Thymus (tissue), 14 donors: ENCODE measurements at places on chromosomes 2 and 18. TPM values are rescaled to one million over a fixed set of nuclear protein-coding genes. Genes with fewer than 3 reads are reported as not detected.

- no peak for DNase-seq
These were observed 219.6 kb downstream of the ETAA1 start for GRCh38 chr2:67616749-67617148.

DNA sequence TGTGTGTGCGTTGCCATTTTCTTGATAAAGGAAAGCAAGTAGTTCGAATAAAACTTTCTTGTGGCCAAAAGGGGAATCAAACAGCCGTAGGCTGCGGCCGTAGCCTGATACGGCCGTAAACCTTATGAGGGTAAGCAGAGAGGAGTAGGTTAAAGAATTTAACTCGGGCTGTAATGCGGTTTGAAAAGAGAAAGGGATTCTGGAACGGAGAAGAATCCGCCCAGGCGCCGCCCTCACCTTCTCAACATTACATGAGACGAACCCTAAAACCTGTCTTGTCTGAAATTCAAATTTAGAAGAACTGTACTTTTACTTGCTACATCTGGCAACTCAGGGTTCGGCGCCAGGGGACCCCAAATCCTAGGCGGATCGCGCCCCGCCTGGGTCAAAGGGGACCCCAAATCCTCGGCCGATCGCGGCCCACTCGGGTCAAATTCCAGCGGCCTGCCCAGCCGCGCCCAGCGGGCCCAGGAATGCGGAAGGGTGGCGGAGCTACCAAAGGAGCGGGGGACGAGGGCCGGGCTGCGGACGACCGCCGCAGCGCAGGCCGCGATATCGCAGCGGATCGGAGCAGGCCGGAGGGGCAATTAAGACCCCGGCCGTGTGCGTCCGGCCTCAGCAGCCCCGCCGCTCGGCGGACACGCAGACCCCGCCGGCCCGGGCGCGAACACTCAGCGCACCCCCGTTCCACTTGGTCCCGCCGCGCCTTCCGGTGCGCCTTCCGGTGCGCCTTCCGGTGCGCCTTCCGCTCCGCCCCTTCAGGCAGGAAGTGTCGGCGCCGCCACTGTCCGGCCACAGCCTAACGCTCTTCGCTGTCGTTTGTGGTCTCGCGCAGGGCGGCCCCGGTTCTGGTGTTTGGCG, at the start of gene MYL12B:
MYL12B (plus strand) TSS at position 761 of the 861 bp plus-strand sequence. CDS start 10,766 bp downstream, outside the sequence.
- peak; percentile 73 for DNase-seq

- no peak for DNase-seq
These were observed 3.9 kb downstream of the KCTD1 start for GRCh38 chr18:26544451-26544850.

GRCh38 chr2:9163306-9164111, 43.1 kb upstream of the ASAP2 start:
- no peak for DNase-seq

DNA sequence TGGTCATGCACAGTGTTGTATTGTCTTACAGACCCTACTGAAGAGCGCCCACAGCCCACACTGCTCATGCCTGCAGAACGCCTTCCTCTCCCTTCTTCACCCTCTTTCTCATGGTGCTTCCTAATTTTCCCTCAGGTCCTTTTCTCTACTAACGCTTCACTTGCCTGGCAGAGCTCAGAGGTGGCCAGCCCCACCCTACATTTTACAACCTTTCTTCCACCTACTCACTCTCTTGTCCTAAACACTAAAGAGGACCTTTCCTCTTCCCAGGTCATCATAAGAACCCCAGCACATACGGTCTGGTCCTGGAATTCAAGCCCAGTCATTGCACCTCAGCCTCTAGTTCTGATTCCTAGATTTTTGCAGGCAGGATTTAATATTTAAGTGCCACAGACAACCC, 11.7 kb upstream of the LGALSL start:
- DNase-seq, result no peak

DNA sequence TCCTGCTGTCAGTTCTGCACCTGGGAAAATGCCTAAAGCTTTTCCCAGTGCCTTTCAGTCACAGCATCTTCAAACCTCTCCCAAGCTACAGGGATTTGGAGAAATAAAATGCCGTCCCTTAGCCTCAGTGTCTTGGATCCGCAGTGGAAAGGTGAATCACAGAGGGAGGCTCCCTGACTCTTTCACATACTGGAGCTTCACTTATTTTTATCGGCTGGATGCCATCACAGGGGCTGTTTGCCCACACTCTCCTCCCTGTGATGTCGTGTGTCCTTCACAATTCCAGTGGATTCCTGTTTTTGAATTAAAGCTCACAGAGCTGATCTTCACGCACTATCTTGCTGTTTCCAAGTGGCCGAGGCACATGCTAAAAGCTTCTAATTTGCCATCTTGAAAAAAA, 1303.1 kb upstream of the DDX18 start:
- DNase-seq, result no peak

DNA sequence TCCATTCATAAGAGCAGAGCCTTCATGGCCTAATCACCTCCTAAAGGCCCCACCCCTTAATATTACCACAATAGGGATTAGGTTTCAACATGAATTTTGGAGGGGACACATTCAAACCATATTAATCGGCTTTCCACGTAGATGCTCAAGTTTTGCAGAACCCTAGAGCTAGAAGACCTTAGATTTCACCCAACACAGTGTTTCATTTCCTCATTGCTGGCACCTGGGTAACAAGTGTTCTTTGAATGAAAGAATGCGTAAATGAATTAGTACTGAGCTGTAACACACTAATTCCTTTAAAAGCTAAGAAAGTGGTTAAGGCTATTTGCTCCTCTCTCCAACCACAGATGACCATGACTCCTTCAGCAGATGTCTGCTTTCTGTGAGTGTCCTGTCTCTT, 252.5 kb downstream of the SMAD2 start:
- no peak for DNase-seq

DNA sequence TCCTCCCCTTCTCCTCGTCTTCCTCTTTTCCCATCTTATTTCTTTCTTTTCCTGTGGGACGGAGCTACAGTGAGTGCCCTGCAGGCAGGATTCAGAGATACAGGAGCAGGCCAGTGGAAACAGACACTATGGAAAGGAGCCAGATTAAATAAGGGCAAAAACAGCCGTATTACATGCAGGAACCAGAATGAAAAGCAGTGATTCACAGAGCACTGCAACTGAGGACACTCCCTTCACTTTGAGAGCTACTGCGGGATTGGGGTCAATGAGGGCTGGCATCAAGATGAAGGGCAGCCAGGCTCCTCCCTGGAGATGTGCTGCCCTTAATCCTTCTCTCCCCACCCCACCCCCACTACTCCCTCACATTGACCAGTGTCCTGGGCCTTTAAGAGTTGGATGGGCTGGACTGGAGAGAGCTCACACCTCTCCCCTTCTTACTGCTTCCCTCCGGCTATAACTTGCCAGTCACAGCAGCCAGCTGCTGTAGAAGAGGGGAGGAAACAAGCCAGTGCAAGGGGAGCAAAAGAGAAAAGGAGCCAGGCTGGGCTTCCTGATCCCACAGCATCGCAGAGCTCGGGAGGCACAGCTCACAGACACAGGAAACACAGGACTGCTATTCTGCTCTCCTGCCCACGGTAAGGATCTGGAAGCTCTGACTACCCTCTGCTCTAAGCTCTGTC, at the start of gene PLCD4:
PLCD4 (plus strand) TSS at position 464 of the 680 bp plus-strand sequence. CDS start 7,841 bp downstream, outside the sequence.
- no peak for DNase-seq

The ZNF892 gene
- 5.3 TPM for total RNA-seq

The DNAJC5G gene
- total RNA-seq, result not detected

The GPAT2 gene
- 0.38 TPM for total RNA-seq

The TMEM198 gene
- total RNA-seq, result 0.52 TPM

The GALNT13 gene
- 0.28 TPM for total RNA-seq

The CPO gene
- 0.19 TPM for total RNA-seq
